Right ventricle myocardium inferior (tissue), 1 donor: ENCODE measurements at places on chromosomes 5 and 9. TPM values are rescaled to one million over a fixed set of nuclear protein-coding genes. Genes with fewer than 3 reads are reported as not detected.

DNA sequence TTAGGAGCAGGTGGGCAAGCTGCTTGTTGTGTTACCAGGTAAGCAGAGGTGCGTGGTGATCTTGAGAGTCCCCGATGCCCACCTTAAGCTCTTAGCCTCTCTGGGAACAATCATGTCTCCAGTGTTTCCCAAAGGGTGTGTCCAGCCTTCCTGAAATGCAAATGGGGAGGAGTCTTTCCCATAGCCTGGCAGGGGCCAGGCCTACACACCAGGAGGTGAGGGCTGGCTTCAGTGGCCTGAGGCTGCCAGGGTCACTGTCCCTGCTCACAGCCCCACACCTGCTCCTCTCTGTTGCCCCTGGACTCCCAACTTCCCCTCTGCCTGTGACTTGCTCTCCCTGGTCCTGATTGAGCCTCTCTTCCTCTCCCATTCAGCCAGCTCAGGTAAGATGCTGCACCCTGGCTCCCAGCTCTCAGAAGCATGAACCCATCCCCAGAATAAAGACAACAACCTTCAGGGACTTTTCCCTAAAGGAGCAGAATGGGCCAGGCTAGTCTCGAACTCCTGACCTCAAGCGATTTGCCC, 65.7 kb upstream of the PHYKPL start:
- DNase-seq, result no peak

- DNase-seq, result no peak
Observed at GRCh38 chr9:134688661-134689320, 47.2 kb downstream of the COL5A1 start.

GRCh38 chr5:152549709-152550108, 144.6 kb upstream of the NMUR2 start:
- DNase-seq, result no peak

GRCh38 chr5:175215906-175216305, 228.1 kb downstream of the DRD1 start:
- DNase-seq, result no peak

DNA sequence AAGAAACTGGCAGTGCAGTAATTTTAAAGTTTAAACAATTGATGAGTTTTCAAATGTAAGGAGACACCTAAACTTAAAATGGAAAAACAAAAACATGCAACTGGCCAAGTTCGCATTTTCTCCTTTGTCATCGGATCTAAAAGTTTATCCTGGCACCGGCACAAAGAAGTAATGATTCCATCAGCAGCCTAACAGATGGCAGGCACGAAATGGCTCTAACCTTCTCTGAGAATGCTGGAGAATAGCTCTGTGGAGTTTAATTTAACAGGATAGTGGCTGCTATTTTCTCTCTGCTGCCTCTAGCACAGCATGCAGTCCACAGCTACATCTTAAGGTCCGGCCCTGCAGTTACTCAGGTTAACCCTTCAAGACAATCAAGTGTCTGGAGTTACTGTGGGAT, 82.2 kb downstream of the PRELID2 start:
- DNase-seq, result no peak

Gene IL7R
- 0.65 TPM for total RNA-seq

DNA sequence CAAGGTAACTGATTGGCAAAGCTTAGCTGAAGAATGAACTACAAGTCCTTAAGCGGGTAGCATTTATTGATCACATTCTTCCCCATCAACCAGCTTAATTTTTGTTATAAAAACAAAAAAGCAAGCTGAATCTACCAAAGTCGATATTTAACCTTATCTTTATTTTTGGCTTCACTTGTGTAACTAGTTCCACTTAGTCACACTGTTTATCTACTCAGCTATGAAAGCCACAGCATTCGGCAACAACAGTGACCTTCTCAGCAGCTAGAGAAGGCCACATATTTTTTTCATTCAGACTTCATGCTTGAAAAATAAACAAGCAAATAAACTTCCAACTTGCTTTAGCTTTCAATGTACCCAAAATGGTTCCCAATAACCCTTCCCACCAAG, 69.4 kb downstream of the KLHL3 start:
- DNase-seq, result no peak

Gene GFI1B
- total RNA-seq, result 0.43 TPM

- DNase-seq, result no peak
Observed at GRCh38 chr5:152994033-152994680, 496.3 kb upstream of the GRIA1 start.

DNA sequence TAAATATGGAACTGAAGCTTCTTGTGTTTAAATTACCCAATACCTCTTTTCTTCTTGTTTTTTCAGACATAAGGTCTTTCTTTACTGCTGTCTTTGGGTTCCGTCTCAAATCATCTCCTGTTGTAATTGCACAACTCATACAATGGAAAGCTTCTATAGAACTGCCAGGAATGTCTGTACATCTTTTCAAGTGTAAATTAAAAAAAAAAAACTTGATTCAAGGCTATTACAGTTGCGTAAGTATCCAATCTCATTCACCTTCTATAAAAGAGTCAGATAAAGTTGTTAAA, 243.5 kb downstream of the ICE1 start:
- no peak for DNase-seq

Gene ORM1
- total RNA-seq, result 0.51 TPM

- no peak for DNase-seq
Observed at GRCh38 chr5:146357126-146357525, 18.5 kb downstream of the POU4F3 start.

- DNase-seq, result no peak
Observed at GRCh38 chr5:66617226-66617861, 21.2 kb downstream of the MAST4 start.

- no peak for DNase-seq
Observed at GRCh38 chr5:139772089-139772791, 23.4 kb upstream of the PSD2 start.

Gene TOR4A
- 16.5 TPM for total RNA-seq

DNA sequence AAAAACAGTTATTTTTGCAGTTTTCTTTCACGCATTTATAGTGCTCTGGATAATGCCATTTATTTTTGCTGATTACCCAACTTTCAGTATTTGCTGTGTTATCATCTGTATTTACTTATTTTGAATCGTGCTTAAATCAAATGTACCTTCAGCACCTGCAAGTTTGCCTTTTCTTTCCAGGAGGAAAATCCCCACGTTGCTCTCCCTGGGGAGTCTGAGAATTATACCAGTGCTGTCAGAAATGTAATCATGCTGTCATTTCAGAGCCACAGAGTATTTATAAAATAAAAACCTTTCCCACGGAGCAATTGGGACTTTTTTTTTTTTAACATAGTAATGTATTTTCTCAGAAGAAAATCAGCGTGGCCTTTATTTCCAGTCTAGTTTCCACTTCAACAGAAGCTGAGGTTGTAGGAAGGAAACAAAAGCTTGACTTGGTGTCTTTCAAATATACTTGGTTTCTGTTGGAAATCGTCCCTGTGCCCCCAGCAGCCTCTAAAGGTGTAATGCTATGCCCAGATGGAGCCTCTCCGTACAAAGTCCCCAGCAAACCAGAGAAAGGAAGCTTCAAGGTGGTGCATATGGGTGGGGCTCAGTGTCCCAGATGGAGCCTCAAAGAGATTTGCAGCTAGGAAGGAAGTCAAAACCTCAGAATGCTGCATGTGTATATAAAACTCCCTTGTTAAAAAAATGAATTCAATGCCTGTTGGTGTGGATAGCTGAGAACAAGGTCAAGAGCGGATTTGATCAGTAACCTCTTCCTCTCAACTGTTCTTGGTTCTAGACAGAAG, 2.1 kb downstream of the GPR150 start:
- DNase-seq, result no peak

- DNase-seq, result peak; percentile 95
Observed at GRCh38 chr5:172833686-172834414, at the start of gene ERGIC1. Gene ERGIC1 (plus strand): TSS chr5:172834251. CDS start chr5:172834414, 163 bp downstream.

Gene PLAC8L1
- not detected for total RNA-seq

Gene DDX4
- total RNA-seq, result not detected

DNA sequence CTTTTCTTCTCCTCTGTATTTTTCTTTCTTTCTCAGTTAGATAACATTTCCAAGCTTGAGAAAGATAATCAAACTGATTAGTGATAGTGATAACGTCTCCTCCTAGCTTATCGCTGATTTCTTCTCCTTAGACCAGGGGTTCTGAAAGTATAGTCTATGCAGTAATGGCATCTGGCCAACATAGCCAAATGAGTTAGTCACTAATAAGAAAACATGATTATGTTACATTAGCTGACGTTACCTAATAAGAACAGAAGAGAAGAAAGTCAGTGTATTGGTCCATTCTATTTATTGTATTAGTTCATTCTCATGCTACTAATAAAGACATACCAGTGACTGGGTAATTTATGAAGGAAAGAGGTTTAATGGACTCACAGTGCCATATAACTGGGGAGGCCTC, 111.2 kb downstream of the STRBP start:
- DNase-seq, result no peak

- DNase-seq, result no peak
Observed at GRCh38 chr5:37844009-37844408, 4.2 kb upstream of the GDNF start.

- DNase-seq, result no peak
Observed at GRCh38 chr9:13269589-13270452, 9.7 kb downstream of the MPDZ start.

Gene TMEM171
- not detected for total RNA-seq

DNA sequence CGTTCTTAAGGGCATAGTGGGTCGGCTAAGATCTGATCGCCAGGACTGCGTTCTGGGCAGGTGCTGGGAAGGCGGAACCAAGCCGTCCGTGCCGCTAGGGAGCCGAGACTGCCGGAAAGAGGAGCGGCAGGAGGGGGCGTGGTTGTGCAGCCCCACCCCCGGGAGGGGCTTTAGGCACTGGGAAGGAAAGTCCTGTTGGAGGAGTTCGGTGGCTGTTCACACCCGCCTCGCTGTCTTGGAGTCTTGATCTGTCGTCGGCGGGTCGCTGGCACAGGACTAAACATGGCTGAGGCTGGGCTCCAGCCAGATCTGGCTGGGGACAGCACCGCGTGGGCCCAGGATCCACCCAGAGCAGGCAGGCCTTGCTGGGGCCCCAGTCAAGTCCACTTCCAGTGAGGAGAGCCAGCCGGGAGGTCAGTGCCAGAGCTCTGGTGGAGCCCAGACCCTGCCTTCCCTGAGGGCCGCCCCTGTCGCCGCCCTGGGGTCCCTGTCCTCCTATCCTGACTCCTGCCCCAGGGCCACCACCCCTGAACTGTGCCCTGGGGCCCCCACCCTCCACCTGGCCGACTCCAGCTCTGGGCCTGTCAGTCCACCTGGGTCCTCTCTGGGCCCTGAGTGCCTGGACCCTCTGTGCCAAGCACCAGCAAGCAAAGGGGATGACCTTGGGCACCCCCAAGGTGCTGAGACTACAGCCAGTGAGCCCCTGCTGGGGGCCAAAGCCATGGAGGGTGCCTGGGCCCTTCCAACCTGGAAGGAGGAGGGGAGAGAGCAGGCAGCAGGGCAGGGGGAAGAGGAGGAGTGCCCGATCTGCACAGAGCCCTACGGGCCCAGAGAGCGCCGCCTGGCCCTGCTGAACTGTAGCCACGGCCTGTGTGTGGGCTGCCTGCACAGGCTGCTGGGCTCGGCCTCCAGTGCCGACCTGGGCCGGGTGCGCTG, 4.5 kb downstream of the RNF208 start:
- DNase-seq, result peak; percentile 83

GRCh38 chr9:23686896-23687295, 139.1 kb downstream of the ELAVL2 start:
- DNase-seq, result no peak

Gene CBY3
- not detected for total RNA-seq

DNA sequence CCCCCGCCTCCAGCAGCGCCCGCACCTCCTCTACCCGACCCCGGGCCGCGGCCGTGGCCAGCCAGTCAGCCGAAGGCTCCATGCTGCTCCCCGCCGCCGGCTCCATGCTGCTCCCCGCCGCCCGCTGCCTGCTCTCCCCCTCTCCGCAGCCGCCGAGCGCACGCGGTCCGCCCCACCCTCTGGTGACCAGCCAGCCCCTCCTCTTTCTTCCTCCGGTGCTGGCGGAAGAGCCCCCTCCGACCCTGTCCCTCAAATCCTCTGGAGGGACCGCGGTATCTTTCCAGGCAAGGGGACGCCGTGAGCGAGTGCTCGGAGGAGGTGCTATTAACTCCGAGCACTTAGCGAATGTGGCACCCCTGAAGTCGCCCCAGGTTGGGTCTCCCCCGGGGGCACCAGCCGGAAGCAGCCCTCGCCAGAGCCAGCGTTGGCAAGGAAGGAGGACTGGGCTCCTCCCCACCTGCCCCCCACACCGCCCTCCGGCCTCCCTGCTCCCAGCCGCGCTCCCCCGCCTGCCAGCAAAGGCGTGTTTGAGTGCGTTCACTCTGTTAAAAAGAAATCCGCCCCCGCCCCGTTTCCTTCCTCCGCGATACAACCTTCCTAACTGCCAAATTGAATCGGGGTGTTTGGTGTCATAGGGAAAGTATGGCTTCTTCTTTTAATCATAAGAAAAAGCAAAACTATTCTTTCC, 19.3 kb downstream of the CDKN2A start:
- DNase-seq, result peak; percentile 74

Gene GPRIN1
- total RNA-seq, result 0.41 TPM

Gene C5orf58
- total RNA-seq, result not detected

Gene IFNK
- total RNA-seq, result not detected

DNA sequence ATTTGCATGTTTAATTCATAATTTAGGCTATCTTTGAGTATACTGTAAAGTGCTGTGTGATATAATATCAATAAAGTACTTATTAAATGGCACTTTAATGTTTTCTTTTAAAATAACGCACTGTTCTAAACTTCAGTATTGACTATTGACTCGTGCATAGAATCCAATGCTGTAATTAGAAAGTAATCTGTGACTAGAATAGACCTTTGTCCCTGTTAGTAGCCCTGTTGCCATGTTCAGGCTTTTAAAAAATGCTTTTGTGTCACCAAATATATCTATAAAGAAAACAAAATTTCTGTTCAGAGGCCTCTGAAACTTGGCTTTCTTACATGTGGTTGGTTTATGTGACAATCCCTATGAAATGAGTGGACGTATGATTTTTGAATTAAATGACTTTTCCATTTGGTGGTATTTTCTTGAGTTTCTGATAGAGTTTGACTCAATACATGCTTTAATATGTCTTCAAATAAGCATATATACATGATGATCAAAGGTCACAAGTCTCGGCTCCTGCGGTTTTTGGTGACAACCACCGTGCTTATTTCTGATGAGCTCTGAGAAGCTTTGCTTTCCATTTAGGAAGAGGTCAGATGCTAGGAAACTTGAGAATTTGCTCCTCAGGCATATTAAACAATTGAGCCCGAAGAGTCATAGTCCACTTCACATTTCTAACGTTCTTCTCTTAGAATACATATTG, 174.7 kb downstream of the NR3C1 start:
- no peak for DNase-seq

DNA sequence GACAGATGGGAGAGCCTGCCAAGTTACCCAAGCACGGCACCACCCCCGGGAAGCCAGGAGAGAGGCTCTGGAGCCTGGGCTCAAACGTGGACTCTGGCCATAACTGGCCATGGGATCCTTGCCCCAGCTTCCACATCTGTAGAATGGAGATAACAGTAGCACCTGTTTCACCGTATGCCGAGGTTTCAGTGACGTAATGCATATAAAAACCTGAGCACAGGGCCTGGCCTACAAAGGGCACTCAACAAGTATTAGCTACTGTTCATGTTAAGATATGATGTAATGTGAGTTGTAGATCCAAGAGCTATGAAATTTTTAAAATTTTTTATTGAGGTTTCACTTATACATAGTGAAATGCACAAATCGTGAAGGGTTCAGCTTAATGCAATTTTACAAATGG, 82.2 kb upstream of the BARHL1 start:
- no peak for DNase-seq
